ENCODE measurements at places on chromosomes 2 and 18.

DNA sequence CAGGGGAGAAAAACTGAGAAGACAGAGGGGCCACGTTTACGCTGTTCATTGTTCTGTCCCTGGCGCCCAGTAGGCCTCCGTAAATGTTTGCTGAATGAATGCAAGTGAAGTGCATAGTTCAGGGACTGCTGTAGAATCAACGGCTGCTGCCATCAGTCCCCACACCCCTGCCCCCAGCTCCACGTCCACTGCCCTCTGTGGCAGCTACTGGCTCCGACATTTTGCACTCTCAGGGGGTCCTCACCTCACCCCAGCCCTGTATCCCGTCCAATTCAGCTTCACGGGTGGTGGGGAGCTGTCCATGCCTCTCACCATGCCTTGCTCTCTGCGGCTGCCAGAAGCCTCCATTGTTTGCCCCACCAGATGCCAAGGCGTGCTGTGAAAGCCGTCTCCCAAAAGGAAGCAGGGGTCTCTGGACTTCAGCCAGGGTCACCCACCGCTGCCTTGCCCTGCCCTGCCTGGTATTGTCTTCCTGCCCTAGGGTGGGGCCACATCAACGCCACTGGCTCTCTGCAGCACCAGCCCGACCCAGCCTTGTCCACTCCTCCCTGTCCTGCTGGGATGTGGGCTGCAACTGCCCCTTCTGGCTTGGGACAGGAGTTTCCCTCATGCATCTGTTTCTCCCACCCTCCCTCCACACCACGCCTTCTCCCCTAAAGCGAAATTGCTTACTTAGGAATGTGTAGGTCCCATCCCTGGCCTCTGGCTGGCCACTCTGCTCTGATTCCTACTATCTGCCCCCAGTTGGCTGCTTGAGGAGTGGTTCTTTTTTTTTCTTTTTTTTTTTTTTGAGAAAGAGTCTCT lies 86.0 kb downstream of the RHOB start:
- no peak for DNase-seq

- no peak for DNase-seq
Measured at GRCh38 chr2:119082821-119083400, 75.6 kb downstream of the C1QL2 start.

DNA sequence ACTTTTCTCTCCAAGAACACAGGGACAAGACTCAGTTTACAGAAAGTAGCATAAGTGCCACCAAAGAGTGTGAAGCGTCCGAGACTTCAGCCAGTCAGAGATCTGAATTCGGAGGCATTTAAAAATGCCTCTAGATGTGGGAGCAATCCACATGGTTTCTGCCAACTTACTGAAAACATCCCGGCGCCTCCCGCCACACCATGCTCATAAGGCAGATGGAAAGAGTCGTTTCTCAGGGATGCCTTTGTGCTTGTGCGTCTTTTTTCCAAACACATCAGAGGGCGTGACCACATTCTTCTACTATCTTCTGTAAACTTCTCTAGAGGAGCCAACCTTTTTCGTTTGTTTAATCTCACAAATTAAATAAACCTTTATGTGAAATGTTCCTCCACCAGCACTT lies 88.7 kb downstream of the NRP2 start:
- no peak for DNase-seq

- DNase-seq, result no peak
Measured at GRCh38 chr2:70463581-70463980, 90.0 kb downstream of the TGFA start.

- DNase-seq, result no peak
Measured at GRCh38 chr2:54709336-54709809, 14.1 kb upstream of the EML6 start.

DNA sequence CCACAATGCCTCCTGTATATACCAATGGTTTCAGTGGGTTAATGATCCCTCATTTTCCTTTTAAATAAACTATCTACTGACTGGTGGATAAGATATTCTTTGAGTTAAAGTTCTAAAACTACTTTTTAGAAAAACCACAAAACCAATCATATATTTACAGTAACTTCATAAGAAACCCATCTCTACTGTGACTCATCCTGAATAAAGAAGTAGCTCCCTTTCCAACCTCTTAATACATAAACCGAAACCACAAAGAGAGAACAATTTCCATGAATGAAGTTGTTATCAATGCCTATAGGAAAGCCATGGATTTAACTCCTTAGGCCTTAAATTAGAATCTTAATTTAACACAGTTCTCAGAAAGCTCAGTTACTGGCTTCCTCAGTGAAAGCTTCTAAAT lies 227.0 kb upstream of the SMAD7 start:
- no peak for DNase-seq

DNA sequence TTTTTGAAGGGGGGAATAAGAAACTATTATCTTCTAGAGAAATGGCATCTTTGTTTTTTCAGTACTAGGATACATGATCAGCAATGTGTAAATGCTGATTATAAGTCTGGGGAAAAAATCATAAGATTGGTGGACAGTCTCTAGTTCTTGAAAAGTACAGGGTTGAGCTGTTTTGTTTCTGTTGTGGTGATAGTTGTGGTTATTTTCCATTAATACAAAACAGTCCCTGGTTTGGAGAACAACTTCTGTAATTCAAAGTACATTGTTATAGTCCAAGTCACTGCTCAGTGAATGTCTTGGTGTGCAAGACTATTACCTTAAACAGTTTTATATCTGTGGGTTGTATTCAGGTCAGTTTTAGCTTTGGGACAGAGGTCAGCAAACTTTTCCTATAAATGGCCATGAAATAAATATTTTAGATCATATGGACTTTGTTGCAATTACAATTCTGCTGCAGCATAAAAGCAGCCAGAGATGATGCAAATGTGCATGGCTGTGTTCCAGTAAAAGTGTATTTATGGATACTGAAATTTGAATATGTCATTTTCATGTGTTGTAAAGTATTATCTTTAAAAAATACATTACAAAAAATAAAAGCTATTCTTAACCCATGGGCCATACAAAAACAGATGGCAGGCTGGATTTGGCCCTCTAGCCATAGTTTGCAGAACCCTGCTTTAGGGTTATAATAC lies 111.0 kb downstream of the CERS6 start:
- no peak for DNase-seq

DNA sequence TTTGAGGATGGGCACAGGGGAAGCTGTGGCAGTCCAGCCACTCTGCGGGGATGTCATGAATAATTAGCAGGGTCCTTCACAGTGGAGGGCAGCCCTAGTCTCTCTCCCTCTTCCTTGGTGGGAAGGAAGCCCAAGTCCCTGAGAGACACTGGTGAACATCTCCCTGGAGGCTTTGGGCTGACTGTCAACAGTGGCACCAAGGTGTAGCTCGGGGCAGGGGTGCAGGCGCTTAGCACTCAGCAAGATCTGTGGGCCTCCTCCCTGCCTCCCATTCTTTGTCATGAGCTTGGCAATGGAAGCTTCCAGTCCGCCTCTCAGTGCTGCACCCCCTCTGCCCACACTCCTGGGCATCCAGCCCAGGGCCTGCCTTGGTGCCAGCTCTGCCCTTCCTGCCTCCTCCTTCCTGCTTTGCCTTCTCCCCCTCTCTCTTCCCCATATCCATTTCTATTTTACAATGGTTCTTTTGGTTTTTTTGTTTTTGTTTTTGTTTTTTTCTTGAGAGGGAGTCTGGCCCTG lies 59.4 kb downstream of the STEAP3 start:
- peak; percentile 94 for DNase-seq

DNA sequence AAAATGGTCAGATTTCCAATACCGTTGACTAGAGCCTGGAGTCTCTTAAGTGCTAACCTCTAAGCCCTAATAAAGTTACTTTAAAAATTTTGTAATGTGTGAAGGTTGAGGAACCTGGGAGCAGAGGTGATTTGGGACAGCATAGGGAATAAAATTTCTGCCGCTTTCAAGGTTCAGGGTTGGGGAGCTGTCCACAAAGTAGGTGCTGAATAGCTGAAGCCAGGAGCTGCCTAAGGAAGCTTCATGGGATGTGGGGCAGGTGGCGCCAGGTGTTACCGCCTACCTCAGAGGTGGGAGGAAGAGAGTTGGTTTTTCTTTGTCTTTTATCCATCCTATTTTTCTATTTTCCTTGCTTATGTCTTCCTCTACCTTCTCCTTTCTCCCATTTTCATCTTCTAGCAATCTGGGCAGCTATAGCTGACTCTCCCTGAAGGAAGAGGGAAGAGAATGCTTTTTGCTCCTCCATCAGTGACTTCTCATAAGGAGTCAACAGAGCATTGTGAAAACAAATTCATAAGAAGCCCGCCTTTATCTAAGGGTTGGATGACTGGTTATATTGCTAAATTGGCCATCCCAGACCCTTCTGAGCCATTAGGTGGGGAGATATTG lies 178.7 kb downstream of the CLIP4 start:
- DNase-seq, result no peak

DNA sequence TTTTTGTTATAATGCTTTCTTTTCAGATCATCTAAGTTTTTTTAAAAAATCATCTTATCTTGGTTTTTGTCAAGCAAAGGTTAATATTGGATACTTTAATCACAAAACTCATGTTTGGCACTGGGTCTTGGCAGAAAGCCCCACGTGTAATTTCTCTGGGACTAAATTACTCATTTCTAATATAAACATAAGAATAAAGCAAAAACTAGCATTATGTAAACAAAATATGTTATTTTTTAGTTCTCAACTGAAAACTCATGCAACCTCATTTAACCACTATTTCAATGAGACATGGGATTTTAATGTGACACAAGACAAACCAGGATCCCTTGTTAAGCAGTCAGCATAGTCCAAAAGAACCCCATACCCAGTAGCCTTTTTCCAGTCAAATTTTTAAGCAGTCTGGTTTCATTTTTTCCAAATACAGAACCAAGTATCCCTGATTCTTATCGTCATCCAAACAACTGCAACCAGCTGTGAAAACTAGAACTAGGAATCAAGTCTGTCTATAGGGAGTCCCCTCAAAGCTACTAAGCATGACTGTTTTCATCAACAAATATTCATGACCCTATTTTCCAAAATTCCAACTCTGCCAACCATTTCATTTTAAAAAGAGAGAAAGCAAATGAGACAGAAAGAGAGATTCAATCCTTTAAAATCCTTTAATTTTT lies 27.1 kb downstream of the PID1 start:
- peak; percentile 68 for DNase-seq

DNA sequence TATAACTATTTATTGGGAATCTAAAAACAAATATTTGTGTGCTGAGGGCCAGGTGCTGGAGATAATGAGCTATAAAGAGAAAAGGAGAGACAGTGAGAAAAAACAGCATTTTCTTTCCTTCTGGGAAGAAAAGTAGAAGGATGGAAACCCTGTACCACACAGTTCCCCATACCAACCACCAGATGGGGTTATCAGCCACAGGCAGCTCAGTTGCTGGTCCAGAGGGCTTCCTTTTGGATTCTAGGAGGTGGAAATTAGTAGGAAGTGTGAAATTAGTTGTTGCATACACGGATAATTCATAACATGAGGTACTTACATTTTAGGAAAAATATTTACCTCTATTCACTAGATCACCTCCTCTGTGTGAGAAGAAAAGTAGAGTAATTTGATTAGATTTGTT lies 237.0 kb upstream of the FOSL2 start:
- DNase-seq, result no peak

GRCh38 chr2:187084524-187084923 lies 235.6 kb upstream of the ZSWIM2 start:
- no peak for DNase-seq

DNA sequence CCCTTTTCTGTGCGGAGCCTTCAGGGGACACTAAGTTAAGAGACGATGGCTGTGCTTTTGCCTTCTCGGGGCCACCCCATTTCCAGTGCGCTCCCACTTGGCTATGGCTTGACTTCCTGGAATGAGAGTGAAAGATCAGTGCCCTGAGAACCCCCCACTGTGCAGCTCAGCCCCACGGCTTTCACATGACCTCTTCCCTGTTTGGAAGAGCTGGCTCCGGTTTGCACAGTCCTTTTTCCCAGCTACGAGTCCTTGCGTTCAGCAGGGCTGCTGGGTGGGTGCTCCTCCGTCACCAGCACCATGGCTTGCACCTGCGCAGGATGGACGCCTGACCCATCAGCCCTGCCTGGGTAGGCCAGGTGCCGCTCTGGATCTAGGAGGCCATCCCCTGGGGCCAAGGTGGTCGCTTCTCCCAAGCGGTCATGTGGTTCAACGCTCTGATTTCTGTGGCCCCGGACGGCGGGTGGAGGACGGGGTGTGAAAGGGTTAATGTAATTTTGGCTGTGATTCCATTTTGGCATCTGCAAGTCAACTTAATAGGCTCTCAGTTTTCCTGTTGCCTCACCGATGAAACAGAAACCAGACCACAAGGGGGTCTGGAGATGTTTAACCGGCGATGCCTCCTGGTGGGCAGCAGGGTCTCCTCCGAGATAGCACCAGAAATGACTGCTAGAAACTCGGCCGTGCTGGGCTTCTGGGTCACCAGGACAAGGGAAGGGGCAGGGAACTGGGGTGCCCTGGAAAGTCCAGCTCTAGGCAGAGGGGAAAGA lies 113.1 kb upstream of the HAAO start:
- DNase-seq, result no peak

GRCh38 chr2:60376252-60376651 lies 177.2 kb downstream of the BCL11A start:
- no peak for DNase-seq

DNA sequence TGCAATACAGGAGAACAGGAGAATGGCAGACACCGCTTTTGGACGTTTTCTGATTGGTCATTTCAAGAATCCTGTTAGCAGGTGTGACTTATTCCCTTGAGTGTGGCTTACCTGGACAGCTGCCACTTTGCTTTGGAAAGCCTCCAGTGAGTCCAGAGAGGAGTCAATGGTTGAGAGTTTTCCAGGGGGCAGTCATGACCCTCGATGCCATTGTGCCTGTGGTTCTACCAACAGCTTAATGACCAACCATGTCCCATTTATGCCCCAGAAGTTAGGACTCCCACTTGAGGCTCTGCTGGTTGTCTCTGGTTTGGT lies 12.4 kb downstream of the IGFBP2 start:
- no peak for DNase-seq

DNA sequence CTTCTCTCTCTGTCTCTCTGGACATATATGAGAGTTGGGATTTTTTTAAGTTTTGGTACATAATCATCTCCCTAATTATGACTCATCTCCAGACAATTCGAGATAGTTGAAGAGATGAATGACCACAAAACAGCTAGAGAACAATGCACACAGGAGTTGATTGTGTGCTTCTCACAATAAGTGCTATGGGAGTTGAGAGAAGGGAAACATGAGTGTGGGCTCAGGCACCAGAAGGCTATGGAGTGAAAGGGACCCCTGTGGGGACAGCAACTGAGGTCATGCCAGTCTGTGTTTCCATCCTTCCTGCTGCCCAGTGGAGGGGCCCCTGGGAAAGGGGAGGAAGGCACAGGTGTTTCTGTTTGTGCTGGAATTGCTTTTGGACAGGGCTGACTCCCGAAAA lies 6.5 kb upstream of the YWHAQ start:
- DNase-seq, result peak; percentile 16

GRCh38 chr2:102041351-102041750 lies 49.6 kb downstream of the IL1R2 start:
- DNase-seq, result no peak
